Coronary artery (tissue), 2 donors: ENCODE measurements at places on chromosomes 6 and 20.

- DNase-seq = no peak
These were observed 234.5 kb upstream of the THEMIS start for GRCh38 chr6:128135325-128135724.

DNA sequence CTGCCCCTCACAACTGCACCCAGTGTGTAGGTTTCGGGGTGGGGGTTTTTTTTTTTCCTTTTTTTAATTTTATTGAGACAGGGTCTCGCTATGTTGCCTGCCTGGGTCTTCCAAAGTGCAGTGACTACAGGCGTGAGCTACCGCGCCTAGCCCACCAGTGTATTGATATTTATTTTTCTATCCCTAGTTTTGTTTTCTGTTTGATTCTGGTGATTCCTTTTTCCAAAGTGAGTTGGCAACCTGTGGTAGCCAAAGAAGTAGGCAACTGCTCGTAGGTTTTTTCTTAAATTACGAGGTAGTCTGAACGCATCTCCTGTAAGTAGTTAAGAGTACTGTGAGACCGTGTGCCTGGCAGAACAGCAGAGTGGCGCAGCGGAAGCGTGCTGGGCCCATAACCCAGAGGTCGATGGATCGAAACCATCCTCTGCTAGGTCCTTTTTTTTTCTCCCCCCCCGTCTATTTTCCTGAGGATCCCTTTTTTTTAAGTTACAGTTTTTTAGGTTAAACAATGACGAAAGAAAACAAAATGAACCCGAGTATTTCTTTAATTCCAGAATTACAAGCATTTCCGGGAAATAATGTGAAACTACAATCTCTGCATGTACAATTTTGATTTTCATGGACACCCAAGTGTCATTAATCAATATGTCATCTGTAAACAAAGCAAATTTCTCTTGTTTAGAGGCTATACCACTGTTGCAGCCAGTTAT, 78.7 kb upstream of the BTN3A2 start:
- peak; percentile 81 for DNase-seq

DNA sequence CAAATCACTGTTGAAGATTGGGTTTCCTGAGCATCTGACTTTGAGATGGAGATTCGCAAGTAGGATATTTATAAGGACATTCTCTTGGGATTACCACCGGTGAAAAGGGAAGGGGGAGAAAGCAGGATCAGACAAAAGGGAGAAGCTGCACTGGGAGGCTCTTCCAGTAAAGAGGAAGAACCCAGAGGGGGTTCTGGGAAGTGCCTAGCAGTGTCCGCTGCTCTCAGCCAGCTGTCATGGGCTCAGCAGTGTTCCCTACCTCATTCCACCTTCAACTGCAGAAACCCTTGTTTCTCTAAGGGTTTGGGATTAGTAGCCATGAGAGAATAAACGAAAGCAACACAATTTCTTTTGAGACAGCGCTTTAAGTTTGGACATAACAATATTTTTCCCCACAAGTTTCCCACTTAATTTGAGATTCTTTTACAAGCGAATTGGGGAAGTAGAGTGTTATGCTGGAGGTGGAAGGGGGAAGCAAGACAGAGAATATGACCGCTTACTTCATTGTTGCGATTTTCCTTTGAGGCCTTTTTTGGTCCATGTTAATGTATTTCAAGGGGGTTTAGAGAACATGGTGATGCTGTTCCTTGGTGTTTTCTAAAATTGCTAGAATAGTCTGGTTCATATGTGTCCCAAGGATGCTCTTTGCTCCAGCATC, 154.5 kb upstream of the SCGN start:
- no peak for DNase-seq

DNA sequence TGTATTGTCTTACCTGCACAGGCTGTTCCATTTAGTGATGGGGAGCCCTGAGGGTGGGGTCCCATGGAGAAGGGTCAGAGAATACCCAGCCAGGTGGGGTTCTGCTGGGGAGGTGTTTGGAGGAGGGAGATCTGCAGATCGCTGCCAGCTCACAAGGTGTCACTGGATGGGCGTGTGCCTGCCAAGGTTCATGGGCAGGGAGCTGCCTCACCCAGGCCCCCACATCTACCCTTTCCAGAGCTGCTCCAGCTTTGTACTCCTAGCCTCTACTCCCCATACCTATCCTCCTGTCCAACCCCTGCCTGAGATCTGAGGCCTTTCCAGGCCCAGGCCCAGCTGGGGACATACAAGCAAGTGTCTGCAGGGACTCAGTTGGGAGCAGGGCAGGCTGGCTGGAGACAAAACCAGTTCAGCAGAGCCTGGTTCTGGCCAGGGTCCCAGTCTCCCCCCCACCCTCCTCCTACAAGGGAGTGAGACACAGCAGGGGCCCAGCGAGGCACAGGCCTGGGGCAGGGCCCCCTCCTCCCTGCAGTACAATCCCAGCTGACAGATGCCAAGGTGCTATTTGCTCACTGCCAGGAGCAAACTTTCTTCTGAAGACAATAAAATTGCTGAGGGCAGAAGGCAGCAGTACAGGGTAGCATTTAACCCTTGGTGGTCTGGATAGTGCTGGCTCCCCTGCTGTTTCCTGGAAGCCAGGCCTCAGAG, 19.7 kb downstream of the SPDEF start:
- DNase-seq = no peak

DNA sequence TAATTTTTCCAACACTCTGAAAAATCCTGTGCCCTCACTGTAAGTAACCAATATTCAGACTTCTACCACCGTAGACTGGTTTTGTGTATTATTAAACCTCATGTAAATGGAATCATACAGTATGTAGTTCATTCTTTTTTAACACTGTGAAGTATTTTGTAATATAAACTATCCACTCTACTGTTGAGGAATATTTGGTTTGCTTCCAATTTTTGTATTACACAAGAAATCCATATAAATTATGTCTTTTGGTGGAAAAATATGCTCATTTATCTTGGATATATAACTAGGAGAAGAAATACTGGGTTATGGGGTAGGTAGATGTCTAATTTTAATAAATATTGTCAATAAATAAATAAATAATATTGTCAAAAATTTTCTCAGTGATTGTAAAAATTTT, 116.8 kb downstream of the CHD6 start:
- DNase-seq = no peak

DNA sequence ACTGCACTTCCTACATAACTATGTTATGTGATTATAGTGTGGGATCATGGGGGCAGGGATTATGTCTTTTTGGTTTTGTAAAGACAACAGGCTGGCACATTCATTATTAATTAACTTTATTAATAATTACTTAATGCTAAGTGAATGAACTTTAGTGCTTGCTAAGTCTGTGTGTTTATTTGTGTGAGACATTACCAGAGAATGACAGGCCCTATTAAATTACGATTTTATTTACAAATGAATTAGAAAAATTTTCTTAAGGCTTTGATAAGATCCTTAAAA, 100.9 kb downstream of the CD83 start:
- no peak for DNase-seq
